ENCODE measurements at places on chromosomes 3 and 15.

- DNase-seq: no peak
These were observed 34.5 kb upstream of the INSYN1 start for GRCh38 chr15:73787621-73788020.

DNA sequence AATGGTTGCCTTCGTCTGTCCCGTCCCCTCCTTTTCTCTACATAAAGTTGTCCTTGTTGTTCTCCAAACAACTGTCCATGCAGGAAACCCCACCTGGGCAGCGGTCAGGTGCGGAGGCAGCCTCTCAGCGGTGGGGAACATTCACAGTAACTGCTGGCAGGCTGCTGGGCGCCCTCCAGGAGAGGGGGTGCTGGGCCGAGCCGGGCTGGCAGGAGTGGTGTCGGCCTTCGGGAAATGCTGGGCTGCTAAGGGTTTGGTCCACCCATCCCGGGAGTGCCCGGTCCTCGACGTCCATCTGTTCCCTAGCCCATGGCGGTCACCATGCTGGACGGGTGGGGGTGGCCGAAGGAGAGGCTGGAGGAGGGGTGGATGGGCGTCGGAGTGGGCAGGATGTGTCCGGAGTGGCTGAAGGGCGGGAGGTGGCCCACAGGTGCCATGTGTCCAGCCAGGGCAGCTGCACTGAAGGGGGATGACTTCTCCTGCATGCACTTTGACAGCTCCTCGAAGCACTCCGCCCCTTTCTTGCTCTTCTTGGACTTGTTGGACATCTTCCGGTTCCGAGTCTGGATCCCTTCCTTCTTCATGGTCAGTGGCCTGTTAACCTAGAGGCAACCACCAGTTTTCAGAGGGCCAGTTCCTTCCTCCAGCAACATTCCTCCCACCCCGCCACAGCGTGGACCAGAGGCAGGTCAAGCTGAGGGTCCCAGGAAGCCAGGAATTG, 12.1 kb downstream of the GATA2 start:
- DNase-seq: no peak

- no peak for DNase-seq
These were observed 31.3 kb upstream of the TMEM115 start for GRCh38 chr3:50390508-50391224.

GRCh38 chr3:9314796-9315195, 48.1 kb upstream of the THUMPD3 start:
- DNase-seq: no peak

- no peak for DNase-seq
These were observed 87.0 kb upstream of the NECTIN3 start for GRCh38 chr3:110984456-110985250.

GRCh38 chr3:192481638-192482037, 245.7 kb downstream of the FGF12 start:
- DNase-seq: no peak

DNA sequence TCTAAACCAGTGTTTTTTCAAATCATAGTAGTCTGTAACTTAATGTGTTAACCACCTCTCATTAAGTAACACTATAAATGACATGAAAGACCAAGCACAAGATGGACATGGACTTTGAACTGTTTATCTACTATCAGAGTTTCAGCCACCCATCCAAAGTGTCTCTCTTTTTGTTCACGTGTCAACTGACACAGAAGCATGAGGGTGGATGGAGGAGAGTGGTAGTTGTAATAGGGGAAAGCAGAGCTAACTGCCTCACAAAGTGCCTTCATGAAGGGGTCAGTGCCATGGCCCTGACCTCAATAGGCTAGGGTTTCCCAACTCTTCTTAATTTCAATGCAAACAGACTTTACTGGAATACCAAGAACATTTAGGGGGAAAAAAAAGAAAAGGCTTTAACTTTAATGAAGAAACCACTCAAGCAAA, 32.1 kb upstream of the TRPM7 start:
- no peak for DNase-seq

GRCh38 chr15:56286213-56286612, 42.5 kb upstream of the RFX7 start:
- DNase-seq: no peak

DNA sequence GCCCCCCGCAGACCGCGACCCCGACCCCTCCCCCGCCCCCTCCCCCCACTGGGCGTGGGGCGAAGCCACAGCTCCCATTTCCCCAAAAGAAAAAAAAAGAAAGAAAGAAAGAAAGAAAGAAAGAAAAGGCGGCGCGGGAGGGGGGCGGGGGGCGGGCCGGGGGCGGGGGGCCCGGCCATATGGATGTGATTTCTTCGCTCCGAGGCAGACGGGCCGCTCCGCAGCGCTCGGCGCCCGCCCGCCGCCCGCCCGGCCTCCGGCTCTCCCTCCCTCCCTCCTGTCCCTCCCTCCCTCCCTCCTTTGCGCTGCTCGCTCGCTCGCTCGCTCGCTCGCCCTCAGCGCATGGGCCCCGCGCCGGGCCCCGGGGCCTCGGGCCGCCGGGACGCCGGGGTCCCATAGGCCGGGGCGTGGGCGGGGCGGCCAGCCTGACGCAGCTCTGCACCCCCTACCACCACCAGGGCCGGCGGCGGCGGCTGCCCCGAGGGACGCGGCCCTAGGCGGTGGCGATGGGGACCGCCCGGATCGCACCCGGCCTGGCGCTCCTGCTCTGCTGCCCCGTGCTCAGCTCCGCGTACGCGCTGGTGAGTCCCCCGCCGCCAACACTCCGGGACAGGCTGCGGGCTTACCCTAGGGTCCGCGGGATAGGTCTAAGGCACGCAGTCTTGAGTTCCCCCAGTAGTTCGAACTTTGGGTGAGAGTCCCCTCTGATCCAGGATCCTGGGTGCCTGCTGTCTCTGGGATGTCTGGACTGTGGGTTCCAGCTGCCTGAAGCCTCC, 5.7 kb downstream of the PTH1R start:
- no peak for DNase-seq

All from stimulated activated CD4-positive, alpha-beta T cell treated with anti-CD3 and anti-CD28 coated beads, Interleukin-2, amount 100 ng/mL, for 4 hours (primary cell).